ENCODE measurements at places on chromosomes 2 and 18.

DNA sequence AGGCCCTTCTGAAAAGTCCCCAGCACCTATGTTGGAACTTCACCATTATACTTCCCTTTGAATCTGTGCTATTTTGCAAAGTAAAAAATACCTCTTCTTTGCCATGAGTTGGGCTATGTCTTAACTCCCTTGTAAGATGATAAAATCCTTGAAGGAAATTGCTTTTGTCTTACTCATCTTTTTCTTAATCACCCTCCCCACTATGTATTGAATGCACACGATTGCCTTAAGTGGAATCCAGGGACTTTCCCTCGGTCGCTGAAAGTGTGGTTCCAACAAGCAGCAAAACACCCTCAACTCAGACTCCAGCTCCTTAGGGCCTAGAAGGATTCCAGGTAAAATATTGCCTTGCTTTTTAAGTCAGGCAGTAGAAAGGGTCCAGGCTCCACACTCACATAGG lies 173.2 kb upstream of the ARL4C start:
- no peak for DNase-seq

DNA sequence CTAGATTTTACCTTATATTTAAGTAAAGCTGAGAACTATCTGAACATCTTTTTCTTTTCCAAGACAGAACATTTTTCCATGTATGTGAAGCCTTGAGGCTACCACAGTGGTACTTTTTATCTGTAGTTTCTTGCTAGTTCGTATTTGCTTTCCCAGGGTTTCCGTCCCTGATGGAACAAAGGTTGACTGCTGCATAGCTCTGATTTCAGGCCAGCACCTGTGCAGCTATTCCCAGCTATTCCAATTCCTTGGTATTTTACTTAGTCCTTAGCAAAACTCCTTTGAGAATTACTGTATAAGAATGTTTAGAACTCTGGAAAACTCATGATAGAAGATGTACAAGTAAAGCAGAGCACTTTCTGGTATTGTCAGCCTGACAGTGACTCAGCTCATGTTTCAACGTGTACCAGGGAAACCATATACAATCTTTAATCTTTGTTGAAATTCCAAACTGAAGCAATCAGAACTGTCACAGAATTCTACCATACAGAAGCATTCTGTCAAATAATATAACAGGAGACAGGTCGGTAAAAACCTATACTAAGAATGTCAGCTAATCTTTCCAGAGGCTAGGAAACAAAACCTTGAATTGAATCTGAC lies 162.2 kb downstream of the PKP4 start:
- DNase-seq, result no peak

DNA sequence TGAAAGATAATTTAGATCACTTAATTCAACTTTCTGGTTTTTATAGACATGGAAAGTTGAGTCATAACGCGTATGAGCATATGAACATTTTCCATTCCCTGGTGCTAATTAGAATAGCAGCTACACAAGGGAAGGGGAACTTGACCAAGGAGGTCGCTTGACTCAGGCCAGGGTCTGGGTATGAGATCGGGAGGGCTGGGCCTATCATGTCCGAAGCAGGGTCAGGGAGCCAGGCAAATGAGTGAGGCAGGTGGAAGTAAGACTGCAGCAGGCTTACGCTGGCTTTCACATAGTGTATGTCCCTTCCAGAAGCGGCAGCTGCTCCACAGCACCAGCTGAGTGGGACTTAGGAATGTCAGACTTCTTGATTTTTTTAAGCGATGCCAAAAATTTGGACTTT lies 14.7 kb downstream of the RALB start:
- no peak for DNase-seq

DNA sequence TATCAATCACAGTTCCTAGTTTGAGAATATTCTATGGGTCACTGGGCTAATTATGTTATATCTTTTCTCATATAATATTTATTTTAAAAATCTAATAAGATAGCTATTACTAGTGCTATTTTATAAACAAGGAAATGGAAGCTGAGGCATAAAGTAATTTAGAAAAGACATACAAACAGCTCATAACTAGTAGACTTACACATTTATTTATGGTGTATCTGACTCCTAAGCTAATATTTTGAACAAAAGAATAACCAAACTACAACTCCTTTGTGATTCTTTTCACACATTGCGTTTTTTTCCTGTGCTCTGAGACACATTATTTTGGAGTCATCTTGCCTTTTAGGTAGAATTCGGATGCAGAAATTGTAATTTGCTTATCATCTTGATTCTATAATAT lies 742.0 kb upstream of the LRRTM4 start:
- no peak for DNase-seq

DNA sequence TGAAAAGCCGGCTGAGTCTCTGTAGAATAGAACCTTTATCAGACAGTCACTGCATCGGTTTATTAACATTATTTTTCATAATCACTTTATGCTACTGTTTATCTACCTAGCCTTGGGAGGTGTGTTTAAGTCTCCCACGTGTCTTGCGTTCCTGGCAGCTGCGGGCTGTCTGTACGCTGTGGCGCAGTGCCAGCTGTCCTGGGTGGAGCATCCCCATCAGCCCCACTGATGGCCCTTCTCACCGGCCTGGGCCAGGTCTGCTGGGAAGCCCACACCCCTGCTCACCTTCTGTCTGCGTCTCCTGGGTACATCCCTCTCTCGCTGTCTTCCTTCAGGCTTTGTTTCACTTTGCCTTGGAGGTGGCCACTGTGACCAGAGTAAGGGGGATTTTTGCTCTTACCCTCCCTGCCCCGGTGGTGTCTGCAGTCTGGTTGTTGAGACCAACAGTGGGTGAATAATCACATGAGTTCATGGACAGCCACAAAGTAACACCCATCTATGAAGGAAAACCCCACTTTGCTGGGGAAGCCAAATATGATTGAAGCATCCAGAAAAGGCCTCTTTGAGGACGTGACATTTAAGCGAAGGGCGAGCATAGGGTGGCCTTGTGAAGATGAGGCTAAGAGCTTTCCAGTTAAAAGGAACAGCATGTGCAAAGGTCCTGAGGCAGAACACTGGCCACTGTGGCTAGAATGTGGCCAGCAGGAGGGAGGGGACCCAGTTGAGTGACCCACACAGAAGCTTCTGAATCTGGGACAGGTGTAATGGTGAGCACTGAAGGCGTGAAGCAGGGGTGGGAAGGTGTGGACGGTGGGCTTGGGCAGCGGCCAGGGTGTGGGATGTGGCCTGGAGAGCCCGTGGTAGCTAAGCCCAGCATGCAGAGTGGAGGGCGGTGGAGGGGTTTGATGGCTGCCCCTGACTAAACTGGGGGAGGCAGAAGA lies 41.7 kb downstream of the RAMP1 start:
- no peak for DNase-seq

GRCh38 chr2:31893094-31893493 lies 117.7 kb downstream of the MEMO1 start:
- no peak for DNase-seq

DNA sequence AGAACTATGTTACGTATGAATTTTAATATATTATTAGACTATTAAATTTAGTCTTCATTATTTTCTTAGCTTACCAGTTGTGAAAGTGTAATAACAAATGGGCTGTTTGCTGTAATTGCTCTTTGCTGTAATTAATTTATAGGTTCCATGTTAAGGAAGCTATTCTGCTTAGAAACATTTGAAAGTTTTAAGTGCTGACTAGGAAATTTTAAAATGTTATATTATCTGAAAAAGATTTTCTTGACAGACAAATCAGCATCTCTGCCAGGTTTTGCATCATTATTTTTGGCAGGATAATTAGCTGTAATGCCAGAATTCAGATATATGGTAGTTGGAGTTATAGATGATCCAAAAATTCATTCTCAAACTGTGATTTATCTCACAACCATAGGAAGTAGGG lies 42.2 kb downstream of the OTX1 start:
- no peak for DNase-seq

DNA sequence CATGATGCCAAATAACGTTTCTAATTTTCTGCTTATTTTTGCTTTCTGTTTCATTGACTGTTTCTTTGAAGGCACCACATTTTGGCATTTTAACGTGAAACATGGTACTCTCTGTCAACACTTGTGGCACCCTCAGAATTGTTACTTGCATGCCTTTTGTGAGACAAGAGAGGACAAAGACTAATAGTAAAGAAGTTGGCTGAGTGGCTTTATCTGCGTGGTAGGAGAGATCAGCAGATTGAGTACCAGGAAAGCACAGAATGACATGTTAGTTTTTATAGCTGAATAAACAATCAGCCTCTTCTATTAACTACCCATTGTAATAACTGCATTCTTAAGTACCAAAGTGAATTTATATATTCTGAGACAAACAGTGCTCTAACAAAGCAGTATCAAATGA lies 8.6 kb downstream of the ZNF638 start:
- no peak for DNase-seq

DNA sequence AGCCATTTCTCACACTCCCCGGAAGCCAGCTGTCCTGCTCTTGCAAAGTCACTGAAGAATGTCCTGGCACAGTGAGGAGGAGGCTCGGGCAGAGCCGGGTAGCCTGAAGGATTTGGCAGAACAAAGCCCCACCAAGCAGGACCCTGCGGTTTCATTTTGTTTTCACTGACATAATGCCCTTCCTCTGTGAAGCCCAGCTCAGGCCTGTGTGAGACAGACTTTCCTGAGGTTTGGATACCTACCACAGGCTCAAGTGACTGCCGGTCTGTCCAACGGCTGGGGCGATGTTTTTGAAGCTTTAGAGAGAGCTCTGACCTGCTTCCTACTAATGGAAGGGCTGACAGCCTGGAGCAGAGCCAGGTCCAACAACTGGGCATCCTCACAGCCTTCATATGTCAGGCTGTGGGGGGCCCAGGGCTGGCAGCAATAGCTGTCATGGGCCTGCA lies 99.8 kb upstream of the FZD7 start:
- DNase-seq, result peak; percentile 14

GRCh38 chr2:162337868-162338267 lies 6.1 kb upstream of the GCA start:
- DNase-seq, result no peak

DNA sequence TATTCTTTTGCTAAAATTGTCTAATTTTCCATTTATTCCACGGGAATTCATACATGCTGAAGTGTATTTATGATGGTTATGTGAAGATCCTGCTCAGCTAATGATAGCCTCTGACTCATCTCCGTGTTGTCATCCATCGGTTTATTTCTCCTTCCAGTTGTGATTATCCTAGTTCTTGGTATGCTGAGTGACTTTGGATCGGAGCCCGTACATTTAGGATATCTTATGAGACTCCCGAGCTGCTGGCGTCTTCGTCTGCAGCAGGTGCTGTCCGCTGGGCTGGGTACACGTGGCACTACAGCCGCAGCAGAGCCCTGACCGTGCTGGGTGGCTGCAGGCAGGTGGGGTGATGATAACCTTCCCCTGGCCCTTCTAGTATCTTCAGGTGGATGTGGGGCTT lies 40.1 kb upstream of the GALR1 start:
- DNase-seq, result no peak

DNA sequence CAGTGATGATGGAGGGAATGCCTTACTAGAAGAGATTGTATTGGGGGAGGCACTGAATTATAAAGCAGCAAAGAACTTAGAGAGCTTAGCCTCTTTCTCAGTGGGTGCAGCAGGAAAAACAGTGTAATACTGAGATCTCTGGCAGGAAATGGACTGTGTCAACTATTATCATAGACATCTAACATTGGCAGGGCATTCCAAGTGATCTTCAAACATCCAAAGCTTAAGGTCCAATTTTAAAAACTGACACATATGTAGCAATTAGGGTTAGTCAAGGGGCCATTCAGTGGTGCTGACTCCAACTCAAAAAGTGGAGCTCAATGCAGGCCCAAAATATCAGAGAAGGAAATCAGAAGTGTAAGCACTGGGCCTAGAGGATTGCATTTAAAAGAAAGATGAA lies 106.6 kb upstream of the DDX18 start:
- no peak for DNase-seq

DNA sequence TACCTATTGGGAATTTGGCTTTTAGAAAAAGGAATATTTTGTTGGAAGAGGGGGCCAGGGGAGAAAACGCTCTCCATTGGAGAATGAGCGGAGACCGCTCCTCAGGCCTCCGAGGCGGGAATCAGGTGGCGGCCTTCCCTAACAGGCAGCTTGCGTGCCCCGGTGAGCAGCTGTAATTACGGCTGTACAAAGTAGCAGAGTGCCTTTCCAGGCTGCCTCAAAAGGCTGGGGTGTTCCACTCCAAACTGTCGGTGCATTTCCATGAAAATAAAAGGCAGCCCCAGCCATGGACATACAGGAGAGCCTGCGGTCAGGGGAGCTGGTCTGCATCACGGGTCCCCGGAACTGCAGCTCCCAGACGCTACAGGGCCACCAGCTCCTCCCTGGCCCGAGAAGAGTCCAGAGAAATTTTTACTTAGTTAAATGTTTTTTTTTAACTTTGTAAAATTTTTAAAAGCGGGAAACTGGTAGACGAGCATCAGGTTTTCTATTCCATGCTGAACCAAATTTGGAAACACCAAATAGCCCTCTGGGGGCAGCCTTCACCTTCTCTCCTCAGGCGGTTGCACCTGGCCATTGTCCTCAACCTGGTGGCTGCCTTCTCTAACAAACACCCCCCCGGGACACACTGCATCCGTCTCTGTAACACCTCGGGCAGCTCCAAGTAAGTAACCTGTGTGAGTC lies 209.3 kb upstream of the SALL3 start:
- no peak for DNase-seq

GRCh38 chr18:70416496-70416895 lies 127.7 kb downstream of the SOCS6 start:
- no peak for DNase-seq

DNA sequence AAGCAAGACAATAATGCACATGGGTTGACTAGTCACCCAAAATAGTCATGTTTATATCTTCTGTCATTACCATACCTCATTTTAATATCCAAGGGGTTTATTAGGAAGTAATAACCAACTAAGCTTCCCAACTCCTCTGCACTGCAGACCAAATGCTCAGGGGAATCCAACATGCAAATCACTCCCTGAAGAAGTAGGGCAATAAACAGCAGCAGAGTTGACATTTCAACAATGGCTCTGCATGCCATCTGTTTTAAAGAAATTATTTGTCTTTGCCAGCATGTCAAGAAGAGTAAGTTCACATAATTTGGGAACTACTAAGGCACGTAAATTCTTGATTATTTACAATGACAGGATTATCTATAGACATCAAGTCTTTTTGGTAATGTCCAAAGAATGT lies 84.4 kb upstream of the LYPD1 start:
- DNase-seq, result no peak
